ENCODE measurements at places on chromosomes 16 and 17. TPM values are rescaled to one million over a fixed set of nuclear protein-coding genes. Genes with fewer than 3 reads are reported as not detected.

The ACLY gene
- total RNA-seq = 95.2 TPM

The AOC3 gene
- total RNA-seq = 0.75 TPM

DNA sequence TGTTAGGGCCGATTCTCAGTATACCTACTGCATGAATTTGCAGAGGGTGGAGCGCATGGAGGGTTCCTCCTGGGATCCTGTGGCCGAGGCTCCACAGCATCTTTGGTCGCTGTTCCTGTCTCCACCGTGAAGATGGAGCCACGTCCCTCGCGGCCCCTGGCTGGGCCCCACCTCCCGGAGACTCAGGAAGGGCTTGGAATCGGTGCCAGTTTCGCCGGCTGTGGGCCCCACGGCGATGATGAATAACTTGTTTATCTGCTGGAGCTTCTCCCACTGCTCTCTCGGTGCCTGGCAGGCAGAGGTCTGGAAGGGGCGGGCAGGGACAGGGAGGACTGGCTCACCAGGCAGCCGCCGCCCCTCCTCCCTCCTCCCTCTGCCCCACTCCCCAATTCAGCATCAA, 8.1 kb downstream of the SLC5A11 start:
- ATAC-seq = peak; percentile 40

GRCh38 chr17:41864498-41864835, 756 bp downstream of the KLHL11 start:
- ATAC-seq = peak; percentile 64

DNA sequence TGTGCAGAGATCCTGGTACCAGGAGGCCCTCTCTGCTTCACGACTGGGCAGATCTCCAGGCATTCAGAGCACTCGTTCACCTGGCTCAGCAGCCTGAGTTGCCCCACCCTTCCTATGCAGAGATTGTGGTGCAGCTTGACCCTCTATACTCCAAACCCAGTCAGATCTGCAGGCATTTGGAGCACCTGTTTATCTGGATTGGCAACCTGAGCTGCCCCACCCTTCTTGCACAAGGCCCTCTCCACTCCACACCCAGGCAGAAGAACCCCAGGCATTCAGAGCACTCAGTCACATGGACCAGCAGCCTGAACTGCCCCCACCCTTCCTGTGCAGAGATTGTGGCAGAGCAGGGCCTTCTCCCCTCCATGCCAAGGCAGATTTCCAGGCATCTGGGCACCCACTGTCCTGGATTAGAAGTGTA, 88.4 kb upstream of the CDH5 start:
- no peak for ATAC-seq

- ATAC-seq = peak; percentile 58
These were observed 6.7 kb downstream of the RUNDC3A start for GRCh38 chr17:44314869-44315661.

GRCh38 chr16:58481931-58482330, 18.0 kb upstream of the NDRG4 start:
- ATAC-seq = peak; percentile 76

- peak; percentile 89 for ATAC-seq
These were observed 122.4 kb upstream of the NLRP1 start for GRCh38 chr17:5706577-5707210.

All from motor neuron (in vitro differentiated cells).